ENCODE measurements at places on chromosomes 6 and 20.

GRCh38 chr6:133377219-133377618 lies 136.1 kb downstream of the EYA4 start:
- no peak for DNase-seq

GRCh38 chr6:26269531-26270485 lies 95.2 kb upstream of the BTN3A2 start:
- peak; percentile 28 for DNase-seq

DNA sequence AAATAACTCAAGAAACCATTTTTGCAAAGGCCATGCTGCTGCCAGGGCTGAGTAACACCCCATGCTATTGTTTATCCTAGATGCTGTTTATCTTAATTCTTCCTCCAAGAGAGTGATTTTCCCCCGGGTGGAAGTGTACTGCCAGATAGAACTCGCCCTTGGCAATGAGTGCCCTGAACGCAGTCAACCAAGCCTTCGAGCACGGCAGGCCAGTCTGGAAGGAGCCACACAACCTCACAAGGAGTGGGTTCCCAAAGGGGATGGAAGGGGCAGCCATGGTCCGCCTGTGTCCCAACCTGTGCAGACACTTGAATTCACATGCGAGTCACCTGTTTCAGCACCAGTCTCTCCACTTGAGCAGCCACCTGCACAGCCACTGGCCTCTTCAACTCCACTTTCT lies 31.9 kb downstream of the PNPLA1 start:
- no peak for DNase-seq

DNA sequence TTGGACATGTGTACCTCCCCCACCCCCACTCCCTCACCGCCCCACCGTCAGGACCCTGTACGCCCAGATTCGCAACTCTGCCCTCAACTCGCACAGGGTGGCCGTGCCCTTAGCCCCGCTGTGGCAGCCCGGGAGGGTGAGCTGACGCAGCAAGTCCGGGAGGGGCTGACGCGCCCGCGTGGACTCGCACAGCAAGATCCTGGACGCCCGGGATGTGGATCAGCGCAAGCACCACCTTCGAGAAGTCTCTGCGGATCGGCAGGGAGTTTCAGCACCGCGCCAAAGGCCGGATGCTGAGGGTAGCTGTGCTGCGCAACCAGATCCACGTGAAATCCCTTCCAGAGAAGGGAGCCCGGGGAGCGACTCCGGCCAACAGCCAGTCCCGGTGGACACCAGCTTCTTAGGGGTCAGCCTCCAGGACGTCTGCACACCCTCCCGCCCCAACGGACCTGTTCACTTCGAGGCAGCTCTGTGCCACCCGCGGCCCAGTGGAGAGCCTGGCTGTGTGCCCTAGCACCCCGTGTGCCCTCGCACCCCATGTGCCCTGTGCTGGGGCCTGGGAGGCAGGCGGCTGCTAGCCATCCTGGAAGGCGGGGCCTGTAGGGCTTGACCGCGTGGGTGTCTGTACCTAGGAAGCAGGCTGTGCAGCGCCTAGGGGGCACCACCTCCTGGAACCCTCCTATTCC lies 6.7 kb upstream of the GJA10 start:
- no peak for DNase-seq

GRCh38 chr6:97068211-97068610 lies 143.7 kb downstream of the KLHL32 start:
- peak; percentile 32 for DNase-seq

DNA sequence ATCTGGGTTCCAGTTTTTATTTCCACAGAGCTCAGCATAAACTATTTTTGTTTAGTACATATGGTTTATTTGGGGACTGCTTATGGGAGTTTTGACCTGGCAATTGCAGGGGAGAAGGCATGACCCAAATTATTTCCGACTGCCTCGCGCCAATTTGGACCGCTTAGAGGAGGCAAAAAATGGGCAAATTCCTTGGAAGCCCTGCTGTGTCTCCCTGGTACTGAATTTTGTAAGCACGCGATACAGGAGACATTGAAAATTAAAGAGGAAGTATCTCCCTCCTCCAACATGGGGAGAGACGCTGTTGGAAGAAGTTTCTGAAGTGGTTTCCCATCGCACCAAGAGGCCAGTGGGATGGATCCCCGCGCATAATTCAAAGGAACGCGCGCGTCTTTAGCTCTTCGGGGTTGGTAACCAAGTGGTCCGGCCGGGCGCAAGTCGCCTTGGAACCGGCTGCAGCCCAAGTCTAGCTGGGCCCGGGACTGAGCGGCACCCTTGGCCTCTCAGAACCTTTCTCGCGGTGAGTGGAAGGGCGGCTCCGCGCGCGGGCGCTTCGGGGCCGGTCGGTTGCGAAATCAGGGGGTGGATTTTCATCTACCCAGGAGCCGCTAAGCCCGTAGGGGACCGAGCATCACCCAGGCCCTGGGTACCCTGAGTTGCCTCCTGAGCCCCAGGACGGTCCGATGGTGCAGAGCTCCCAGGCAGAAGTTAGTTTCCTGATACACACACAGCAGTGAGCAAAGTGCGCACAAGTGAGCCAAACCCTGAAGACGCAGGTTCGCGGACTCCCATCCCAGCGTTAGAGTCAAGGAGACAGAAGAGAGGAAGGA lies 6.2 kb downstream of the NKX2-2 start:
- DNase-seq: no peak

- DNase-seq: no peak
Measured at GRCh38 chr20:60340232-60340631, 382.0 kb downstream of the CDH26 start.

DNA sequence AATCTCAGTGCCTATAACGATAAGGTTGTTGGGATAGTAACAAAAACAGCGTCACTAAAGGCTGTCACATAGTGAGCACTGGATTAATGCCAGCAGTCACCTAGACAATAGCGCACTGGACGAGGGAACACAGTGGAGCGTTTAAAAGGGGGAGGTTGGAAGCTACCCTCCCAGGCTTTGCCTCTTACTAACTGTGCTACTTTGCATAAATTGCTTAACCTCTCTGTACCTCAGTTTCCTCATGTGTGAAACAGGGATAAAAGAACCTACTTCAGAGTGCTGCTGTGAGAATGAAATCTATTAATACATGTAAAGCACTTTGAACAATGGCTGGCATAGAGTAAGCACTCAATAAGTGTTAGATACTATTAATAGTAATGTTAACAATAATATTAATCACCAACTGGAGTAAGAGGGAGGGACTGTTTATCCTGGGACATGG lies 10.5 kb downstream of the BCL2L1 start:
- no peak for DNase-seq

- no peak for DNase-seq
Measured at GRCh38 chr6:105744815-105745214, 341.3 kb upstream of the PRDM1 start.

DNA sequence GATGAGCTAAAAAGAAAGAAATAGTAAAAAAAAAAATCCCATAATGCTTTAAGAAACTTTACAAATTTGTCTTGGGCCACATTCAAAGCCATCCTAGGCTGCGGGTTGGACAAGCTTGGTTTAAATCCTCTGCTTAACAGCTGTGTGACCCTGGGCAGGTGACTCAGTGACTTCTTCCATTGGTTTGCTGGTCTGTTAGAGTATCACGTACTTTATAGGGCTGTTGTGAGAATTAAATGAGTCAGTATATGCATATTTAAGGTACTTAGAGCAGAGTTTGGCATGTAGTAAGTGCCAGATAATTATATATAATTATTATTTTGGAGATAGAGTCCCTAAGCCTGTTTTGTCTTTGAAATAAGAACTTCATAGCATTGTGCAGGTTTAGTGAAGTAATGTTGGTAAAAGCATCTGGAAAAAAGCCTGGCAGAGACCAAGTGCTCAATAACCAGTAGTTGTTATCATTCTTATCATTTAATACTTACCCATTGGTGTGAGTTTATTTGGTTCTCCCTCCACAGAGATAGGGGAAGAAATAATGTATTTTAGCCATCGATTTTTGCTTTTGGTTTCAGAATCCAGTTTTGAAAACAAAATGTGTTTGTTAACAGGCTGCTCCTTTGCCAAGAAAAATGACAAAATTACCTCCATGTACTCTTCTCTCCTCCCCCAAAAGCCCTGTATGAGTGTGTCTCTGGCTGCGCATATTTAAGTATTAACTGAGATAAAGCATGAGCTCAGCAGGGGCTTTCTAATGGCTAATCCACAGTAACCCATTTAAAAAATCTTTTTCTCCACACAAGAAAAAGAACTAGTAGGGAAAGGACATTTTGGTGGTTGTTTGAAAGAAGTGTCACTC lies 67.2 kb downstream of the FOXO3 start:
- peak; percentile 43 for DNase-seq

GRCh38 chr6:128323011-128323410 lies 197.4 kb downstream of the PTPRK start:
- DNase-seq: no peak

GRCh38 chr6:56417823-56418222 lies 170.4 kb upstream of the COL21A1 start:
- DNase-seq: no peak

DNA sequence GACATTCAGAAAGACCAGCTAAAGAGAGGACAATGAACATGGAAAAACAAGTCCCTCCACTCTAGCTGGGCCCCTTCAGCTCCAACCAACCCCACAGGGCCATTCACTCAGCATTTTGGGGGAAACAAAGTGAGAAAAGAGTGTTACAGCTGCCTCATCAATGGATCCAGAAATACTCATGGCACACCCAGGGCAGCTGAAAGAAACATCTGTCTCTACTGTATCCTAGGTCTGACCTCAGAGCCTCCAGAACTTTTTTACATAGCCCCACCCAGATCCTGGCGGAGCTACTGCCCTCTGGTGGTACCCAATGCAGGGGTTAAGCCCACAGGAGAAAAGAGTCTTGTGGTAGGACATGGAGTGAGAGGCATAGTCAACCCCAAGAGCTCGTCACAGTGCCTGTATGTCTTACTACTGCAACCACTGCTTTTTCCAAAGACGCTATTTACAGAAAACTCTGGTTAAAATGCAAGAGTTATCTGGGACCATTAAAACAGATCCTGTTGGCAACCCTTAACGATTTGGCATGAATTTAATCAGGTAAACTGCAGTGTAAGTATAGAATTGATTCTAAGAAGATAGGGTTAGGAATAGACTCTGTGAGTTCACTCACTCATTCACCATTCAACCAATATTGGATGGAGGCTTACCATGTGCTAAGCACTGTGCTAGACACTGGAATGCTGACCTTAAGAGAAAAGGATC lies 37.4 kb upstream of the FAM83C start:
- DNase-seq: no peak

DNA sequence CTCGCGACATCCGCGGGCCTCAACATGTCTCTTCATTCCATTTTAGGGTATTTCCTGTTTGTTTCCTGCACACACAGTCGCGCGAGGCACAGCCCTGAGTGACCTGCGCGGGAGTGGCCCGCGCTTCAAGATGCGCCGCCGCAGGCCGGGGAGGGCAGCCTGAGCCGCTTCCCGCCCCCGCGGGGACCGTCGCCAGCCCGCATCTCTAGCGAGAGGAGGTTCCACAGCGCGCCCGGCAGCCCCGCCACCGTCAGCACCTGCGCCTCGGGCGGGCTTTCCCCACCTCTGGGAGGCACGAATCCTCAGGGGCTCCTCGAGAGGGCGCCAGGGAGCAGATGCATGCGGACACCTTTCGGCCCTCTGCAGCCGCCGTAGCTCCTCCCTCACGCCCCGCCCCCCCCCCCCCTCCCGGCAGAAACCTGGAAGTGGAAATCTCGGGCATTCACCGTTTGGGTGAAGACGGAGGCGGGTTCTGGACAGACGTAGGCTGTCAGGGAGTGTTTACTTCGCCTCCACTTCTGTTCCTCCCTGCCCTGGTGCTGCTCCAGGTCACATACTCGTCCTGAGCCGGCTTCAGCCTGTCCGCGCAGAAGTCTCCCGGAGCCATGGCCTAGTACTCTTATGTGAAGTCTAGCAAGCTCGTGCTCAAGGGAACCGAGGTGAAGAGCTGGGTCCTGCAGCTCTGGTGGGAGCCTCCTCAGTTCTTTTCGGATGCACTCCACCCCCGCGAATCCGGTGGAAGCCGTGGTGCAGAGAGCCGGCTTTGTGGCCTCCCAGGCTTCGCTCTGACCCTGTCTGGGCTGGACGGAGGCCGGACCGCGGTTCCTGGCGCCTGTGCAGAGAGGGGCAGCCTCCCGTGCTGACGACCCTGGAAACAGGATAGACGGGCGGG lies 880.5 kb upstream of the DEFB115 start:
- peak; percentile 81 for DNase-seq

DNA sequence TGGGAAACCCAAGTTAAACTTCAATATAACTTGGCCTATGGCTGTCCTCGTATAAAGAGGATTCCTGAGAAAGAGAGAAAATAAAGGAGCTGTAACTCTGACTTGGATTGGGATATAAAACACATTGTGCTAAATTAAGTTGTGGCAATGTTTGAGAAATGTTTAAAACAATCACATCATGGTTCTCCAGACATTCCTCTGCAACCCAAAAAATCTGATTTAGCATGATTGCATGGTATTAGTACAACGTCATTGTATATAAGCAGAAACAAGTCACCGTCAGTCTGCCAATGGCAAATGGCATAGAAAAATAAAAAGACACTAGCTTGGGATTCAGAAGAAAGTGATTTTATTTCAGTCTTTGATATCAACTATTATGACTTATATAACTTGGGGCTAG lies 140.2 kb upstream of the FAM83B start:
- DNase-seq: peak; percentile 32

- DNase-seq: no peak
Measured at GRCh38 chr6:168288781-168289570, 30.6 kb downstream of the DACT2 start.

DNA sequence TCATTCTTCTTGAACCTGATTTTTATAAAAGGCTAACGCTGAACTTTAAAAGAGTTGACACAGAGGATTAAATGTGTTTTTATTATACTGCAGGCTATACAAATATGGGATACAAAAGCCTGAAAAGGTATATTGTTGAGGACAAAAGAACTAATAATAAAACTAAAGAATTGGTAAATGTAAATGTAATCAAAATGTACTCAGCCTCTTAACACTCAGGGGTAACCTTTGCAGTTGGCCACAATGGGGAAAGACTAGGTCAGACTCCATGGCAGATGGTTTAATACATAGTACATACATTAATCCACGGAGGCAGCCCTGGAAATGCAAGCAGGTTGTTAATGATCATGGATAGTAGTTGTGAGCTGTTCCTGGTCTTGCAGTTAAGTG lies 57.5 kb downstream of the SOBP start:
- no peak for DNase-seq

DNA sequence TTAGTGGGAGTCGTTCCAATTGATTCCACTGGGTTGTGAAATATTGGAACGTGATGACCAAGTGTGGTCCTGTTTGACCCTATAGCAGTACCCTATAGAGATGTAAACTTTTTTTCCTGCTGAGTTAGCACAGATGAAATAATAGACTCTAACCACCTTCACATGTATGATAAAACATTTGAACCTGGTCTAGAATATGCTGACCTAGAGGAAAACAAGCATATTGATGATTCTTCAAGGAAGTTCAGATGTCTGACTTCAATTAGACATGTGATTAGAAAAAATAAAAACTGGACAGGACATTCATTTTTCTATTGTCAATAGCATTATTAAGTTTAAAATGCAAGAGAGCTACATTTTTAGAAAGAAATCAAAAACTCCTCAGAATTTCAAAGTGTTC lies 402.1 kb downstream of the ARHGAP18 start:
- DNase-seq: no peak

DNA sequence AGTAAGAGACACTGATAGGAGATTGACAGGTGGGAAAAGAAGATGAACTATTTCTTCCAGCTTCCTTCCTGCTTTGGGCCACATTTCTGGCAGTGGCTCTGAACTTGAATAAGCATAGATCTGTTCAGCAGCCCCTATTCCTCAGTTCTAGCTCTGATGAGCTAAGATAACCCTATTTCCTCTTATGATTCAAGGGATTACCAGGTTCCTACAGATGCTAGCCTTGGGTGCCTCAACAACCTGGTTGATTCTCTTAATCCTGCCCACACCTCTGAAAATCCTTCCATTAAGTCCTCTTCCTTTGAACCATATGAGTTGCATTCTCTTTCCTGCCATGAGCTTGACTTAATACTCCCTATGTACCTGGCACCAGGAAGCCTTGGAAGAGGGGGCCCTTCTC lies 49.8 kb upstream of the MOCS1 start:
- no peak for DNase-seq

Data from fibroblast of upper back skin (primary cell).